ENCODE measurements at places on chromosomes 3 and 15.

DNA sequence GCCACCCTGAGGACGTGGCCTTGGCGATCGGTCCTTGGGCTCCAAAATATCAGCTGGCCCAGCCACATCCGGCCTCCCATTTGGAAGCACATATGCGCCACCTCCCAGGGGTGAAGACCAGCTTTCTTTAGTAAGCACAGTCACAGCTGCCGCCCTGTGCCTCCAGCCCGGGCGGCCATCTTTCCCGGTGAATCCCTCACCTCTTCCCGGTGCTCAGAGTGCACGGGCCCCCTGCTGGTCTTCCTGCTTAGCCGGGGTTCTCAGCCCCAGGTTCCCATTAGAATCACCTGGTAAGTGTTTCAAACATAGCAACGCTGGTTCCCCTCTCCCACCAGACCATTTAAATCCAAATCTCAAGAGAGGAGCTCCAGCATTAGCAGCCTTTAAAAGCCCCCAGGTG, 232.2 kb downstream of the VPS13C start:
- no peak for DNase-seq

GRCh38 chr3:100966807-100967206, 26.4 kb downstream of the ABI3BP start:
- DNase-seq: no peak

GRCh38 chr15:37130356-37130755, 30.0 kb upstream of the MEIS2 start:
- DNase-seq: no peak

GRCh38 chr15:99976811-99977271, 243.6 kb upstream of the LYSMD4 start:
- DNase-seq: no peak

DNA sequence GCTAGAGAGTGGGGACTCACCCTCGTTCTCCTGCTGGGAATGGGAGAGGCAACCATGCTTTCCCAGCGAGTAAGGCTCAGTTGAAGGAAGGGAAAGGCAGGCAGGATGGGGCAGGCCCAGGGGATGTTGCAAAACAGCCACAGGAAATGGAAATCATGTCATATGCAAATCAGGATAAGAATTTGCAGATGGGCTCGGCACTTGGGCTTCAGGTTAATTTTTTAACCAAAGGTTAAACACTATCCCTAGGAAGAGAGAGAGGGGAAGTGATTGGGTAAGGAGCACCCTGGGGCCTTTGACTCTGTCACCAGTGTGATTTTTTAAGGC, 14.6 kb upstream of the PLA2G4E start:
- DNase-seq: peak; percentile 41

DNA sequence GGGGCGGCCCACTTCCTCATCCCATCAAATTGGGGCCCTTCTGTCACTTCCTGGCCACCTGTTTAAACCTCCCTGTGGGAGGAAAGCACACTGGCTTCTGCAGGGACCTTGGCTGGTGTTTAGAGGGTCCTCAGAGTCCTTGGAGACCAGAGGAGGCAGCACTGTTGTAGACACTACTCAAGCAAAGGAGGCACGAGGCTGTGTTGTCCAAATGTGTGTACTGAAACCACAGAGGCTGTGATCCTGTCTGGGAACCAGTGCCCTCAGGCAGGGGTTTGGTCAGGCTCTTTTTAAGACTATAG, 12.4 kb upstream of the SEC13 start:
- no peak for DNase-seq

- DNase-seq: no peak
Measured at GRCh38 chr15:70516408-70517193, 246.8 kb downstream of the UACA start.

- DNase-seq: no peak
Measured at GRCh38 chr15:70034141-70034540, 63.6 kb downstream of the TLE3 start.
